ENCODE measurements at places on chromosomes 1 and 21.
A peak's percentile ranks its signal among the peaks of the same experiment; 100 is the strongest.

DNA sequence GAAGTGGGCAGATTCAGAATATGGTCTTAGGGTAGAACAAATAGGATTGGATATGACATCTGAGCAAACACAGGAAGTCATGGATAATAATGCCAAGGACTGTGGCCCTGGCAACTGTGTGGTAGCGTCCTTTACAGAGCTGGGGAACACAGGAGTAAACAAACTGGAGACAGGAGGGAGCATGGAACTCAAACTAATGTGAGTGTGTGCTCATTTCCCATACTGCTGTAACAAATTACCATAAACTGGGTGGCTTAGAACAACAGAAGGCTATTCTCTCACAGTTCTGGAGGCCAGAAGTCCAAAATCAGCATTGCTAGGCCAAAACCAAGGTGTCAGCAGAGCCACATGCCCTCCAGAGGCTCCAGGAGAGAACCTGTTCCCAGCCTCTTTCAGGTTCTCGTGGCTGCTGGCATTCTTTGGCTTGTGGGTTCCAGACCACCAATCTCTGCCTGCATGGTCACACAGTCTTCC is 106.4 kb downstream of the TGFBR3 start:
- no peak for DNase-seq

- no peak for DNase-seq
Observed at GRCh38 chr1:94672934-94673333, 131.4 kb upstream of the F3 start.

- DNase-seq = no peak
Observed at GRCh38 chr1:33183306-33183705, 1.5 kb upstream of the TRIM62 start.

GRCh38 chr21:35051287-35051818 is 2.3 kb upstream of the RUNX1 start:
- peak; percentile 83 for DNase-seq

- DNase-seq = no peak
Observed at GRCh38 chr1:36717431-36717830, 234.7 kb upstream of the CSF3R start.

- no peak for DNase-seq
Observed at GRCh38 chr21:38994042-38994441, 188.3 kb downstream of the ETS2 start.

DNA sequence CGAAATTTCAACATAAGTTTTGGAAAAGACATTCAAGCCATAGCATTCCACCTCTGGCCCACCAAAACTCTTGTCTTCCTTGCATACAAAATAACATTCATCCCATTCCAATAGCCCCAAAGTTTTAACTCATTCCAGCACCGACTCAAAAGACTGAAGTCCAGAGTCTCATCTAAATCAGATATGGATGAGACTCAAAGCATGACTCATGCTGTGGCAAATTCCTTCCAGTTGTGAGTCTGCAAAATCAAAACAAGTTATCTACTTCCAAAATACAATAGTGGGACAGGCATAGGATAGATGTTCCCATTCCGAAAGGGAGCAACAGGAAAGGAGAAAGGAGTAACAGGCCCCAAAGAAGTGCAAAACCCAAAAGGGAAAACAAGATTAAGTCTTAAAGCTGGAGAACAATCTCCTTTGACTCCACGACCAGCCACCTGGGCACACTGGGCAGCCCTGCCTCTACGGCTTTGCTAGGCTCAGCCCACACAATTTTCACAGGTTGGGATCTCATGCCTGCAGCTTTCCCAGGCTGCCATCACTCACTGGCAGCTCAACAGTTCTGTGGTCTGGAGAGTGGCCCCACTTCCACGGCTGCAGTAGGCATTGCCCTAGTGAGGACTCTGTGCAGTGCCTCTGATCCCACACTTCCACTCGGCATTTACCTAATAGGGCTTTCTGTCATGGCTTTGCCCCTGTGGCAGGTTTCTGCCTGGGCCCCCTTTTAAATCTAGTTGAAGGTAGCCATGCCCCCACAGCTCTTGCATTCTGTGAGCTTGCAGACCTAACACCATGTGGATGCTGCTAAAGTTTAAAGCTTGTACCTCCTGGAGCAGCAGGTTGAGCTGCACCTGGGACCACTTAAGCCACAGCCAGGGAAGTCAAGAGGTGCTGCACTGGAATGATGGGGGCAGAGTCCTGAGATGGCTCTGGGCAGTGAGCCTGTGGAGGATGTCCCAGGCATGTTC is 51.0 kb downstream of the RUNX3 start:
- no peak for DNase-seq

DNA sequence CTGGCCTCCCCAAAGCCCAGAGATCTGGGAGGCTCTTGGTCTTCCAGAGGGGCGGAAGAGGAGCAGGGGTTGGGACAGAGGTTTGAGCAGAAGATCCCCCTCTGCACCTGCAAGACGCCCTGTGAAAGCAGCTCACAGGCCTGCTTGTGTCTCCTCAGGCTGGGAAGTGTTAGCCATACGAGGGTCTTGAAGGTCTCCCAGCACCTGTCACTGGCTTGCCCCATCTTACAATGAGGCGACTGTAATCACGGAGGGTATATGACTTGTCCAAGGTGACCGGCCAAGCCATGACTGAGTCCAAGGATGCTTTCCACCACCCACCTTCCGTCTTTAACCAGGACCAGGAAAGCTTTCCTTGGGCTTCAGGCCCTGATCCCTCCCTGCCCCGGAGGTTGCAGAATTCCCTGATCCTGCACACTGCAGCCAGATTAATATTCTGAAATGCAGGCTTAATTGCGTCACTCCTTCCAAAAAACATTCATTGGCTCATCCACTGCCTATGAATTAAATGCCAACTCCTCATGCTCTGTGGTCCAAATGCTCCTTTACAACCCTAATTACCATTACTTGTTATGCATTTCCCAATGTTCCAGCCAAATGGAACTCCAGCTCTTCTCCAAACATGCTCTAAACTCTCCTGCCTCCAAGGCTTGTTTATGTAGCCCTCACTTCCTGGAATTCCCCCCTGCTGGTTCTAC is 64.0 kb downstream of the DDX20 start:
- DNase-seq = no peak

DNA sequence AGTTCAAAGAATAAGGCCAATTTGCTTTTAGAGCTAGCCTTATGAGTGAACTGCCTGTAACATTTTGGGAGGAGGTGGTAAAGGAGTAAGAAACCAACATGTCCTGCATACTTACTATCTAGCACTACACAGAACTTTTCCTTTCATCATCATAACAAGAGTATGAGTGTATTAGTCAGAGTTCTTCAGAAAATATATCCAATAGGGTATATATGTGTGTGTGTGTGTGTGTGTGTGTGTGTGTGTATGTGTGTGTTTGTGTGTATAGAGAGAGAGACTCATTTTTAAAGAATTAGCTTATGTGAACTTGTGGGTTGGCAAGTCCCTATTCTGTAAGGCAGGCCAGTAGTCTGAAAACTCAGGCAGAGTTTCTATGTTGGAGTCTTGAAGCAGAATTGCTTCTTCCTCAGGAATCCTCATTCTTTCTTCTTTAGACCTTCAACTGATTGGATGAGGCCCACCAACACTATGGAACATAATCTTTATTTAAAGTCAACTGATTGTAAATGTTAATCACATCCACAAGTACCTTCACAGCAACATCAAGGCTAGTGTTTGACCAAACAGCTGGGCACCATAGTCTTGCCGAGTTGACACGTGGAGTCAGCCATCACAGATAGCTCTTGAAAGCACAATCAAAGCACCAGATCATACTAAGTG is 121.9 kb downstream of the CYYR1 start:
- no peak for DNase-seq

DNA sequence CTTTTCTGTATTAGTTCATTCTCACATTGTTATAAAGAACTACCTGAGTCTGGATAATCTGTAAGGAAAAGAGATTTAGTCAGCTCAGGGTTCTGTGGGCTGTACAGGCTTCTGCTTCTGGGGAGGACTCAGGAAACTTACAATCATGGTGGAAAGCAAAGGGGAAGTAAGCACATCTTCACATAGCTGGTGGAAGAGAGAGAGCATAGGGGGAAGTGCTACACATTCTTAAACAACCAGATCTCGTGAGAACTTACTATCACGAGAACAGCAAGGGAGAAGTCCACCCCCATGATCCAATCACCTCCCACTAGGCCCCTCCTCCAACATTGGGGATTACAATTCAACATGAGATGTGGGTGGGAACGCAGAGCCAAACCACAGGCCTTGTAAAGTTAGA is 37.9 kb upstream of the AHCTF1 start:
- no peak for DNase-seq

GRCh38 chr1:94309216-94309615 is 71.8 kb upstream of the ARHGAP29 start:
- no peak for DNase-seq

GRCh38 chr1:239810061-239810481 is 281.6 kb upstream of the FMN2 start:
- no peak for DNase-seq

GRCh38 chr1:241870336-241870735 is 22.3 kb downstream of the EXO1 start:
- DNase-seq = no peak

DNA sequence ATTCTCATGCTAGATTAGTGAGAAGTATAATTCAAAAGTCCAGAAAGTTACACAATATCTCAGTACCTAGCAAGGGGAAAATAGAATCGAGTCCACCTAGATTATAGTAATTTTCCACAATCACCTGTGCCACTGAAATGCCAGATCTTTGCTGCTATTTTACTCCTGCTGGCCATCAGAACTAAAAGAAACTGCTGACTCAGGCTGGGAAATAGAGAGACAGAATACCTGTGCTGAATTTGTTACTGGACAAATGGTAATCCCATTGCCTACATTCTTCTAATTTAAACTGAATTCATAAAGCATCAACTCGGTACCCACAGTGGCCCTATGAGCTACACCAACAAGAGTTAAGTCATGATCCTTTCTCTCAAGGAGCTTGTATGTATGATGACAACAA is 55.0 kb downstream of the USH2A start:
- DNase-seq = no peak

- no peak for DNase-seq
Observed at GRCh38 chr1:226627050-226627755, 78.6 kb downstream of the STUM start.
